Fibroblast of the conjunctiva (primary cell): ENCODE measurements at places on chromosomes 4 and X.

- DNase-seq = no peak
Measured at GRCh38 chrX:143500751-143501150, 16.5 kb downstream of the SPANXN3 start.

DNA sequence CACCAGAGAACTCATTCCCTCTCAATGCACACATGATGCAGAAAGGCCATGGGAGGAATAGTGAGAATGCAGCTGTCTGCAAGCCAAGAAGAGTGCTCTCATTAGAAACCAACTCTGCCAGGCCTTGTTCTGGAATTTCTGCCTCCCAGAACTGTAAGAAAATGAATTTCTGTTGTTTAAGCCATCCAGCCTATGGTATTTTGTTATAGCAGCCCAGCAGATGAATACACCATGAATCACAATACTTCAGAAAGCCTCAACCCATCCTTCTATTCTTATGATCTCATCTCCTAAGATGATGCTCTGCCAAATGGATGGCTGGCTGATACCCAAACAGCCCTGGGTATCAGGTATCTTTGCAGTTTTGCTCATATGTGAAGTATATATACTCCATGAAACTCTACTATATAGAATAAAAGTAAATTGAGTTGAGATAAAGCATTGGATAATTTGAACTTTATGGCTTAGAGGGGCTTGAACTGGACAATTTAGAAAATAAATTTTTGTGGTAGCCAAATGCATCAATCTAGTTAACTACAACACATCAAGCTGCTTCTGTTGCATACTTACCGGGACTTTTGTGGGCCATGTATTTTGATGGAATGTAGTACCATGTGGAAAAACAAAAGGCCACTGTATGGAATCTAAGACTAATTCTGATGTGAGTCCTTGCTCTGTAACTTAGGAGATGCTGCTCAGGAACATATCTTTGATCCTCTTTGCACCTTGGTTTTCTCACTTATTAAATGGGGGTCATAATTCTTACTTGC is 245.9 kb downstream of the HS3ST1 start:
- peak; percentile 45 for DNase-seq

DNA sequence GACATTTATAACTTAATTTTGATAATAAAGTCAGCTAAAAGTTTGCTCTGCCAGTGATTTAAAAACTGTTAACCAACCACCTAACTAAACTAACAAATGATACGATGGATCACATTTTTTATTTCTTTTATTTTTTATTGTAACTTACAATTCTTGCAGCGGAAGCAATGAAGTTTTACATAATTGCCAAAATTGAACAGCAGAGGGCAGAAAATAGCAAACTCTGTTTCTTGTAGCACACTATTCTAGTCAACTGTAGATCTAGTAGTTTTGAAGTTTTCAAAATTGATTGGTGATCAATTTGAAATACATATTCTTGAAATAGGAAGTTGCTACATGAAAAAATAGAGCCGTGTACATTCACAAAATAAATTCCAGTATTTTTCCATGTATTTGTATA is 2.8 kb upstream of the GRIA2 start:
- peak; percentile 9 for DNase-seq

- no peak for DNase-seq
Measured at GRCh38 chr4:128450326-128451120, 162.9 kb upstream of the PGRMC2 start.

- no peak for DNase-seq
Measured at GRCh38 chrX:30635630-30636029, 17.6 kb upstream of the GK start.
